Fibroblast of gingiva (primary cell): ENCODE measurements at places on chromosomes 7 and 10.

DNA sequence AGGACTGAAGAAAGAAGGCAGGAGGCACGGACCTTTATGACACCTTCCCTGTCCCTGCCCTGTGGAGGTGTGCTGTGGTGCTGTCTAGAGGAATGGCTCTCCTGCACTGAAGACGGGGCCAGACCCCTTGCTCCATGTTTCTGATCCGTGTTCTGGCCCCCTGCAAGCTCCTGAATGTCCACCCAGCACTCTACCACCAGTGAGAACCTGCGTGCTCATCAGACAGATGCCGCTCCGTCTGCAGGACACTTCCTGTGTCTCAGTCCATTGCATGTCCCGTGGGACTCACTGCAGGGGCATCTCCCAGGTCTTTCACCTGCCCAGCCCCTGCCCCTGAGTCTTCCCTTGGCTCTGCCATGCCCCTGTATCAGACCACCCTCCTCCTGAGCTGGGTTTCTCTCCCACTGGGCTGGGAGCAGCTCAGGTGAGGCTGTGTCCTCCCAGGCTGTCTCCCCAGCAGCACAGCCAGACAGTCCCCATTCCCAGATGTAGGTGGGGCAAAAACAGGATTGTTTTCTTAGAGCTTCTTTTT lies 278.3 kb upstream of the ZNF32 start:
- no peak for DNase-seq

- DNase-seq: no peak
Measured at GRCh38 chr10:6711408-6711841, 131.3 kb upstream of the PRKCQ start.

GRCh38 chr10:7567911-7568620 lies 98.7 kb downstream of the ITIH5 start:
- no peak for DNase-seq

GRCh38 chr7:16836481-16836880 lies 31.7 kb upstream of the AGR2 start:
- DNase-seq: no peak

DNA sequence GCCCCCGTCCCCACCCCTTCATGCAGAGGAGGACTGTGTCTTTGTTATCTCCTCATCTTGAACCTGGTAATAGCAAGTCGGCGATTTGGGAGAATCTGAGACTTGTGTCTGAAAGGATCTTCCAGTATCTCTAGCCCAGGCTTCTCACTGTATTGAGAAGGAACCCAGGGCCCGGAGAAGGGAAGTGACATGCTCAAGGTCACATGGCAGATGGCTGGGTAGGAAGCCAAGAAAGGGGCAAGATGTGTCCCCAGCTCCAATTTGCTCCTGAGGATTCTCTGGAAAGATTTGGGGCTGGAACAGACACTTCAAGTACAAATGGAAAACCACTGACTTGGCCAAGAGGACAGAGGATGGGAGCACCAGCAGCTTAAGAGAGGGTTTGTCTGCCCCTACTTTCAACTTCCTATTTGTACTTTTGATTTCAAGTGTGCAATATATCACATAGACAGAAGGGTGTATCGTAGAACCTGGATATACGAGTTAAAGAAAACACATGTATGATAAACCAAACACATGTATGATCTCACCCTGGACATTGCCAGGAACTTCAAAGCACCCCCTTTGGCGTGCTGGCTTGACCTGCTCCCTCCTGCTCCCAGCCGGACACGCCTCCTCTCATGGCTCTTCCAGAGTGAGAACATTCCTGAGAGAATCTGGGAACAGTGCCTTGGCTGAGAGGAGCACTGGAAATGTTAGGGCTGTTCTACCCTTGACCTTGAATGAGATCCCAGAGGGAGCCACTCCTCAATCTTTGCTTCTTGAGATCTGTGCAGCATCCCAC lies 79.7 kb downstream of the CDH23 start:
- DNase-seq: no peak

- DNase-seq: no peak
Measured at GRCh38 chr10:7788639-7789286, 786 bp downstream of the ATP5F1C start.

DNA sequence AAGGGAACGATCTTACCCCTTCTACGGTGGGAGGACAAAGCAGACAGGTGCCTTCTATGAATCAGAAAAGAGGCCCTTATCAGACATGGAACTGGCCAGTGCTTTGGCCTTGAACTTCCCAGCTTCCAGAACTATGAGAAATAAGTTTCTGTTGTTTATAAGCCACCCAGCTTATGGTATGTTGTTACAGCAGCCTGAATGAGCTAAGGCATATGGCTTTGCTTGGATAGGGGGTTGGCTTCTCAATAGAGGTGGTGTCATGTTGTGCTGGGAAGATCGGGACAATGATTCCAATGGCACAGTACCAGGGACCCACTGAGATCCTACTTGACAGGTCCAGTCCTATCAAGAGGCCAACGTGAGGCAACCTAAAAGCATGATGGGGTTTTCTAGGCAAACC lies 183.4 kb upstream of the BMPER start:
- no peak for DNase-seq

- no peak for DNase-seq
Measured at GRCh38 chr7:1895664-1896515, 225.8 kb downstream of the ELFN1 start.

DNA sequence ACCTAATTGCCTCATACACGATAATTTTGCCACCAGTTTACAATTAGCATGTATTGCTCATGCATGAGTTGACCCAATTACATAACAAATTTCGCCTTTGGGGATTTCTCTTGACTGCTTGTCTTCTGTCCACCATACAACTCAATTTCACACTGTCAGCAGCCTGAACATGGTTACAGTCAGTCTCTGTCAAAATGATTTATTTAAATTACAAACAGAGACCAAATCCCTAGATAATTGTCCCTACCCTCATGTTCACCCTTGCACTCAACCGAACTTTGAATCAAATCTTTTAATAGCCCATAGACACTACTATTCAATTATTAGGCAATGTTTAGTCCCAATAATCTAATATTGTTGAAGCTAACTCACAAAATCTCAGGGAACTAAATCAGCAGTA lies 59.7 kb upstream of the NEBL start:
- DNase-seq: peak; percentile 4

- DNase-seq: no peak
Measured at GRCh38 chr7:105028004-105028403, 14.0 kb downstream of the KMT2E start.

DNA sequence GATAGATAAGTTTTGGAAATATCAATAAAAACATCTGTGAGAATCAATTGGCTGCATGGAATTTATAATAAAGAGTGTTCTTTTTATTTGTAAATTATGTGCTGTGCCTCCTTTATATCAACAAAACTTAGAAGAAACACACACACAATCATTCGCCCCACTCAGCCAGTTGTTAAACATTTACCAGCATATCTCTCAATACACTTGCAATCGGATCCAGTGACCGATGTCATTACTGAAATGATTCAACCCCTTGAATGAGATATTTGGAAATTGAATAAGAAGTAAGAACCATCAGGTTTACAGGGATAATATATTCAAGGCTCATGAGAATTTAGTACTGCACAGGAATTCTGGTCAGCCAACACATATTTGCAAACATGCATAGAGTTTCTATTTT lies 35.6 kb downstream of the TAF3 start:
- DNase-seq: no peak

DNA sequence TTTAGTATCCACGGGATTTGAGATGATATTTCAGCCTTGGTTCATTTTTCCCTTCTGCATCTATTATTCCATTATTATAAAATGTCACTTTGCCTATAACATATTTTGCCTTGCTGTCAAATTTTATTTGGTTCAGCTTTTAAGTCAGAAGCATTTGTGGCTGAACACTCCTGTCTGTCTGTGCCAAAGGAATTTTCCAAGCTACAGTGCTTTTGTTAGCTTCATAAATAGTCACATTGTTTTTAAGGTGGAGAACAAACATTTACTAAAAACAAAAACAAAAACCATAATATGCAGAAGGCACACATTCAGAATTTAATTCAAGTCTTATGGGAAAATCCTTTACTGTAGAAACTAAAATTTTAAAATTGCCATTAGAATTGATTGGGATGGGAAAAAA lies 33.8 kb upstream of the ELMO1 start:
- no peak for DNase-seq

DNA sequence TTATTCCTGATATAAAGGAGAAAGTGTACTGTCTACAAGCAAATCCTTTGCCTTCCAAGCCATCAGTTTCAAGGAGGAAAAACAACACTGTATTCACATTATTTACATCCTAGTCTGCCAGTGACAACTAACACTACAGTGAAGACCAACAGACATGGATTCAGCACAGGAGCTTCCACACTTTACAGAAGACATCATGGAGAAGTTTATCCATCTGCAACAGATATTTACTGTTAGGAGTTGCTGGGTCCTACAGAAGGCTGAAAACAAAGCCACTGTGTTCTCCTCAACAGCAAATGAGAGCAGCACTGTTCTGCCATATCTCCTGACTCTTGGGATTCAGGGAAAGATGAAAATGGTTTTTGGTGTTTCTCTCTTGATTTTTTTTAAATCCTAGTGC lies 31.9 kb downstream of the NAPEPLD start:
- DNase-seq: no peak

- DNase-seq: no peak
Measured at GRCh38 chr10:15804109-15804508, 56.2 kb downstream of the MINDY3 start.

GRCh38 chr10:76974017-76974691 lies 663.5 kb downstream of the KCNMA1 start:
- peak; percentile 6 for DNase-seq

DNA sequence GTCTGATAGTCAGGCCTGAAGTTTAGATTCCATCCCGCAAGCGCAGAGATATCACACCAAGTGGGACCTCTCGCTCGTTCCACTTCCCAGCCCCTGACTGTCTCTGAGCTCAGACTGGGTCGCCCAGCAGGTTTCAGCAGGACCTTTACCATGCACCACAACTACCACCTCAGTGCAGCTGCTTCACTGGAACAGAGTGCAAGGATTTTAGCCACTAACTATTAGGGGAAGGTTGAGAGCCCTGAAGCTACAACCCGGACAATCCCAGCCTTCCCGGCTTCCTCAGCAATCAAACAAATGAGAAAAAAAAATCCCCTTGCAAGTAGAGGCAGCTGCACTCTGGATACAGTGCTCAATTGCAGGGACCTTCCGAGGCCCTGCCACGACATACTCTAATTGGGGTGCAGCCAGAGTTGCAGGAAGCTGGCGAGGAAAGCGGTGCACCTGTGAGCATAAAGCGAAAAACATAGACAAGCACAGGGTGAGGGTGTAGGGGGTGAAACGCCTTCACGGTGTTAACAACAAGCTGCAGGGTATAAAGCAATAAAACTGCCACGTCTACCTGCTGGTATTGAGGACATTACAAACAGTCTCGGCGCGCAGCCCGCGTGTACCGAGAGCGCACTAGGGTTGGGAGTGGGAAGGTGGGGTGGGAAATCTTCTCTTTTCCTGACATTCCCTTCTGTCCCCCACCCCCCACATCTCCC lies 2.6 kb upstream of the DLX6 start:
- DNase-seq: no peak

GRCh38 chr7:104033837-104034236 lies 44.4 kb upstream of the RELN start:
- no peak for DNase-seq

- no peak for DNase-seq
Measured at GRCh38 chr7:102395592-102395872, 631 bp upstream of the PRKRIP1 start.

- peak; percentile 22 for DNase-seq
Measured at GRCh38 chr7:117012696-117013095, 59.4 kb downstream of the ST7 start.

- no peak for DNase-seq
Measured at GRCh38 chr10:108556186-108556585, 1367.1 kb downstream of the XPNPEP1 start.

- DNase-seq: no peak
Measured at GRCh38 chr10:34430685-34431084, 384.4 kb downstream of the PARD3 start.

GRCh38 chr7:95537468-95537867 lies 51.7 kb downstream of the ASB4 start:
- no peak for DNase-seq

- no peak for DNase-seq
Measured at GRCh38 chr7:51324206-51324898, 7.7 kb upstream of the COBL start.

DNA sequence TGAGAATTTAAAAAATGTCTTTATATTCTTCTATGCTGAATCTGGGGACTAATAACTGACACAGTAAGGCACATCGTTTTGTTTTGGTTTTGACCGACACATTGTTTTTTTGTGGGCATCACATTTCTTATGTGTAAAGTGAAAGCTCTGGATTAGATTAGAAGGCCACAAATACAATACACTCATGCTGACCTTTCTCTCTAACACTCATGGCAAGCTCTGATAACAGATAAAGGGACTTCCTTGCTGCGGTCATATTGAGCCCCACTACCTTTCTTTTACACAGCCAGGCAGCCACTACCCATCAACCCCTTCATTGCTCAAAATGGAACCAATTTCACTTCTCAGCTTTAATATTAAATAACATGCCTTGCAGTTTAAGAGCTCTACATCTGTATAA lies 26.0 kb downstream of the PPP1R3A start:
- no peak for DNase-seq

- DNase-seq: no peak
Measured at GRCh38 chr10:61125560-61126170, 181.7 kb upstream of the RHOBTB1 start.

GRCh38 chr7:17013204-17013603 lies 131.4 kb upstream of the AGR3 start:
- no peak for DNase-seq

DNA sequence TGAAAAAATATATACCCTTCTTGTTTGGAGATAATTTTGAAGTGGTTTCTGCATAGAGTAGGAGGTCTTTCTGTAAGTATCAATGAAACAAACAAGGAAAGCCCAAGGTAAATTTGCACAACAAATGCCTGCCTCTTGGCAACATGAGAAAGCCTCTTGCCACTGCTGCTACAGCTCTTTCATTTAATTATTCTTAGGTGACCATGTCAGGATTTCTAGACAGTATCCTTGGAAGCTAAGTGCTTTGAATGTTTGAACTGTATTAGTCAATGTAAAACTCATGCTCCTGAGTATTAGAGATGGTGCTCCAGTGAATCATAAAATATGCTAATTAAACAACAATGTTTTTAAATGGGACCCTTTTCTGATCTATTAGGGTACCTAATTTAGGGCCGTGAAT lies 81.2 kb upstream of the ITGB1 start:
- DNase-seq: no peak

DNA sequence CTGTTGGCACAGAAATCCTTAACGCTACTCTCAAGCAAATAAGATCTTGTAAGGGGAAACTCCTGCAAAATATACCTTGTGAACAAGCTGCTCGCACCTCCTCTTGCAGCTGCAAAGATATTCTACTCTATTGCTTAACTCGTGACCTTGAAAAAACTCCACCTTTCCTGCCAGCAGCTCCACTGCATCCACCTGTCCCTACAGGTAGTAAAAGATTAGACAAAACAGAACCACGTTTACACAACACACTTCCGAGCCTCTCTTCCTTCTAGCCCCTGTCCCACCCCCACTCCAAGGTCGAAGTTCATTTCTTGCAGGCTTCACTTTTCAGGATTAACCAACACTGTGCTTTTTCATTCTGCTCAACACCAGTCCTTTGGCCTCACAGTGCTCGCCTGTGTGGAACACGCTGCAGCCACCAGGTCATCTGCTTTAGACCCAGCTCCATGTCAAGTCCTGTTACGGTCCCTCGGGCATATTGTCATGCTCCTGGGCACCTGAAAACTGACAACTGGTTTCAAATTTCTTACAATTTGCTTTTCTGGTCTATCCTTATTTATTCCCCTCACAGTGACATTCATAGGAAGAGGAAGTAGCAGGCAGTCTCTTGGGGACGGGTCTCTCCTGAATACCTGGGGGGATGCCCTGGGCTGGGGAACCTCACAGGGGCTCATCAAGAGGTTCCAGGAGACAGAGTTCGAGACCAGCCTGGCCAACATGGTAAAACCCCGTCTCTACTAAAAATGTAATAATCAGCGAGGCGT lies 165.8 kb upstream of the KLF14 start:
- no peak for DNase-seq
